ENCODE measurements at places on chromosomes 4 and X.

GRCh38 chrX:17792826-17793225, 55.5 kb downstream of the SCML1 start:
- no peak for DNase-seq

DNA sequence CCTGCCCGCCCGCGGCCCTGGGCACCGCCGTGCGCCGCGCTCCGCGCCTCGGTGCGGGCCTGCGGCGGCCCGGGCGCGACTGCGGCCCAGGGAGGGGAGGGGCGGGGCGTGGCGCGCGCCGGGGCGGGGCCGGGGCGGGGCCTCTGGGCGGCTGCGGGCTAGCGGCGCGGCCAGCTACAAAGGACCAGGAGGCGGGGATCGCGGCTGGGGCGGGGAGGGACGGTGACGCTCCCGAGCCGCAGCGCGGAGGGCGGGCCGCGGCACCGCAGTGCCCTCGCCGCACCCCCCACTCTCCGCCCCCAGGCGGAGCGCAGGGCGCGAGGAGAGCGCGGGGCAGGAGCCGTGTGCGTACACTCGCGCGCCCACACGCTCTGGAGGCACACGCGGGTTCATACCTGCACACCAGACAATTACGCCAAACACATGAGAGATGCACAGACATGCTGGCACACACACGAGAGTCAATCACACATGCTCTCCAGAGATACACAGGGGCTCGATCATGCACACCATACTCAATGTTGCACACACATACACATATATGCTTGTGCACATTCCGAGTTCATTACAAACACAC, at the start of gene CRMP1:
TSS of gene CRMP1 (minus strand) at position 83 of the 577 bp plus-strand sequence. CDS start 117 bp downstream, outside the sequence.
- no peak for DNase-seq

- DNase-seq, result no peak
Observed at GRCh38 chrX:56947699-56948098, 47.6 kb downstream of the SPIN3 start.

DNA sequence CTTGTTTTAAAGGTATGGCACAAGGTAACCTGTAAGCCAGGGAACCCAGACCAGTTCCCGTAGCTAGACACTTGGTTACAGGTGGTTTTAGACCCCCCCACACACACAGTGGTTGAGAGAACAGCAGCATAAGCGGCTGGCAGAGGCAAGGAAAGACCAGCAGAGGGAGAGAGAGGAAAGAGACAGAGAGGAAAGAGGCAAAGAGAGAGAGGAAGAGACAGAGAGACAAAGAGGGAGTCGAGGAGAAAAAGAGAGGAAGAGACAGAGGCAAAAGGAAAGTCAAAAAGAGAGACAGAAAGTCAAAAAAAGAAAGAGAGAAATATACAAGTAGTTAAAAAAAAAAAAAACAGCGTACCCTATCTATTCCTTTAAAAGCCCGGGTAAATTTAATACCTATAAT, 19.5 kb upstream of the PCSK1N start:
- DNase-seq, result no peak

GRCh38 chr4:158610790-158611189, 60.9 kb downstream of the C4orf46 start:
- no peak for DNase-seq

GRCh38 chrX:106963111-106963510, 36.9 kb downstream of the MORC4 start:
- DNase-seq, result no peak

DNA sequence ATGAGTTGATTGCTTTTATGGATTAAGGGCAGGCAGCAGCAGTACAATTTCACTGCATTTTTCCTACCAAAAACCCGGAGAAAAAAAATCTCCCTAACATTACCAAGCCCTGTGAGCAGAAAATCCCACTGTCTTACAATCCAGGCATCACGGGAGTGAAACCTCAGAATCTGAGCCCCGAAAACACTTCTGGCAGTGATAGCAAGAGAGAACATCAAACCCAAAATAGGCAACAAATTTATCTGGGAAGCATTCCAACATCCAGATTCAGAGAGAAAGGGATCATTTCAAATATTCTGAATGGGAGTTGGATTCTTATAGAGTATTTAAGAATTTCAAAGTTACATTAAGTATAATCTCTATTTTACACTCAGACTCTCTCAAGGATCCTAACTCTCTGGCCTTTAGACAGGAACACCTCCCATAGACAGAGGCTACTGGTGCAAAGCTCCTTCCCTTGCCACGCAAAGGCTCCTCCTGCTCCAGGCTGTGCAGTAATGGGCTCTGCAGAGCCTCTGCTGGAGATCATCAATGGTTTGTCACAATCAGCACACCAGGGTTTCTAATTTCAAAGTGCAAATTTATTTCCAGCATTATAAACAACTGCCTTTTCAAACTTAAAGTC, 256.9 kb downstream of the PARM1 start:
- no peak for DNase-seq

DNA sequence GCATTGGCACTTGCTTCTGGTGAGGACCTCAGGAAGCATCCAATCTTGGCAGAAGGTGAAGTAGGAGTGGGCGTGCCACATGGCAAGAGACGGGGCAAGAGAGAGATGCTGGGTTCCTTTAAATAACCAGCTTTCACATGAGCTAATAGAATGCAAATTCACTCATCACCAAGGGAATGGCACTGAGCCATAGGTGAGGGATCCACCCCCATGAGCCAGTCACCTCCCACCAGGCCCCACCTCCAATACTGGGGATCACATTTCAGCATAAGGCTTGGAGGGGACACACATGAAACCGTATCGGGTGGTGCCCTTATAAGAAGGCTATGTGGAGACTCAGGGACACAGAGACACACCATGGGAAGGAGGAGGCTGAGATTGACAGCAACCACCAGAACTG, 140.0 kb upstream of the MSX1 start:
- DNase-seq, result no peak

DNA sequence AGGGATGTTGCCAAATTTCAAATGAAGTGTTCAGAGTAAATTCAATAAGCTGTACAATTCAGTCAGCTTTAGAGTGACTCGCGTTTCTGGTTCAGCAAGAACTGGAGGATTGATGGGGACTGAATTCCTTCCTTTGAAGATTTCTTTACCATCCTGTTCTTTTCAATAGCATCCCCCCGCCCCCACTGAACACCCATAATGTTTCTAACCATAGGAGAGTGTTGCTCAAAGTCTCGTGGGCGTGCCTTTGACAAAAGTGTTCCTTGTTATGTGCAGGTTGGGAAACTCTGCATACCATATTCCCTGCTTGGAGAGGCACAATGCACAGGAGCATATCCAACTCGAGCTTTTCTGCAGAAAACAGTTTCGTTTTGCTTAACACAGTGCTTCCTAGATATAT, 323.5 kb upstream of the CASK start:
- DNase-seq, result no peak

DNA sequence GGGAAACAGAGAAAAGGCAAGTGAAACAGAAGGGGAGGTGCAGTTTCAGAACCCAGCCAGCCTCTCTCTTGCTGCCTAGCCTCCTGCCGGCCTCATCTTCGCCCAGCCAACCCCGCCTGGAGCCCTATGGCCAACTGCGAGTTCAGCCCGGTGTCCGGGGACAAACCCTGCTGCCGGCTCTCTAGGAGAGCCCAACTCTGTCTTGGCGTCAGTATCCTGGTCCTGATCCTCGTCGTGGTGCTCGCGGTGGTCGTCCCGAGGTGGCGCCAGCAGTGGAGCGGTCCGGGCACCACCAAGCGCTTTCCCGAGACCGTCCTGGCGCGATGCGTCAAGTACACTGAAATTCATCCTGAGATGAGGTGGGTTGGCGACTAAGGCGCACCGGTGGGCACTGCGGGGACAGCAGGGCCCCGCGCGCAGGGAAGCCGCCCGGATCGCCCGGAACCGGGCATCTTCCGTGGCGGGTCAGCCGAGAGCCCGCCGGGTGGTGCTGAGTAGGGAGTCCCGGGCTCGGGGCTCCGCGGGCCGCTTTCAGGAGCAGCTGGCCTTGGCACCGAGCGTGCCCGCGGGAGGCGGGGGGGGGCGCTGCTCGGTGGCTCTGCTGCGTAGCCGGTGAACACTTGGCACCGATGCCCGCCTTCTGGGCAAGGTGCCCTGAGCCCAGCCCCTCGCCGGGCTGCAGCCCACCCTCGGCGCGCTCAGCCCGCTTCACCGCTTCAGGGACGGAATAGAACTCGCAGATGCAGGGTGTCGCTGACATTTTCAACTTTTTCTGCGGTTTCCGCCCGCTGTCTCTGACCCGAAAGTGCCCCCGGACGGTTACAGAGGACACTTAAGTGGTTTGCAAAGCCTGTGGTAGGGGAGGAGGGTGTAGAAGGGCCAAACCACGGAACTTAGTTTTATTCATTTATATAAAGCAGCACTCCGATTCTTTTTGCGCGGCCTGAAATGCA, at the start of gene CD38:
TSS of gene CD38 (plus strand) at position 40 of the 953 bp plus-strand sequence. CDS start at position 127, 87 bp downstream.
- DNase-seq, result no peak

GRCh38 chrX:93673056-93673868, at the start of gene NAP1L3:
TSS of gene NAP1L3 (minus strand) at chrX:93673578. CDS start at chrX:93673304, 274 bp downstream.
- peak; percentile 31 for DNase-seq

GRCh38 chrX:68693481-68694434, 46.3 kb downstream of the STARD8 start:
- DNase-seq, result no peak

- DNase-seq, result no peak
Observed at GRCh38 chr4:63211776-63212479, 1197.3 kb downstream of the TECRL start.

All from thymus (tissue), 14 donors.